Psoas muscle (tissue), 8 donors: ENCODE measurements at places on chromosomes 5 and 9.

GRCh38 chr9:106478312-106478711 is 384.7 kb upstream of the ZNF462 start:
- no peak for DNase-seq

GRCh38 chr5:37774912-37775483 is 64.8 kb downstream of the GDNF start:
- DNase-seq = no peak

DNA sequence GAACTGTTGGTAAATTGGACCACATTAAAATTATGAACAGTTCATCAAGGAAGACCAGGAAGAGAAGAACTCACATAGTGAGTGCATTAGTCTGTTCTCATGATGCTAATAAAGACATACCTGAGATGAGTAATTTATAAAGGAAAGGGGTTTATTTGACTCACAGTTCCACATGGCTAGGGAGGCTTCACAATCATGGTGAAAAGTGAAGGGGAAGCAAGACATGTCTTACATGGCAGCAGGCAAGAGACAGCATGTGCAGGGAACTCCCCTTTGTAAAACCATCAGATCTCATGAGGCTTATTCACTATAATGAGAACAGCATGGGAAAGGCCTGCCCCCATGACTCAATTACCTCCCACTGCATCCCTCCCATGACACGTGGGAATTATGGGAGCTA is 135.9 kb upstream of the MAN2A1 start:
- no peak for DNase-seq

GRCh38 chr5:178551059-178551458 is 39.1 kb downstream of the COL23A1 start:
- no peak for DNase-seq

DNA sequence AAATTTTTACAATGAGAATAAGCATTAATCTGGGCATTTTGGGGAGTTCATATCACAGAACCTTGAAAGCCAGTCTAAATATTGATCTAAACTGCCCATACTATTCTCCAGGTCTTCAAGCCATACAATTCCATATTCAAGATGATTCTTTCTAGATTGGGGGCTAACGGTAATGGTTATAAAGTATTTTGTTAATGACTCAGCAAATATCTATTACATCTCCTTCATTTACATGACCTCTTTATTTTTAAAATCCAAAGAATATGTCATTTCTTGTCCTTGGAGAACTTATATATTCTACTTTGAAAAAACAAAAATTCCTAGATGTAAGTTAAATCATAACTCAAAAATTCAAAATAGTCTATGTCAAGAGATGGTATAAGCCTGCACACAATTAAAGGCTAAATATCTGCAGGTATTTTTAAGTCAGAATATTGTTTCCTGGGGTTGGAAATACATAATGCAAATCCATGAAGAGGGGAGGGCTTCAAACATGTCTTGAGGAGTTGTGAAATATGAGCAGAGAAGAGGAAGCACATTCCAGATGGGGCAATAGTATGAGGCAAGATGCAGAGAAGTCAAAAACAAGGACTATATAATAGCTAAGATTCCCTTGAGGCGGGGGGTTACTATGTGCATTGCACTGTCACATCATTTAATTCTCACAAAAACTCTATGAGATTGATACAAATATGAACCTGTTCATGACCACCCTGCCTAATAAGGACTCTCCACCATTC is 526.4 kb downstream of the NR2F1-AS1 start:
- DNase-seq = no peak

GRCh38 chr5:1374679-1375055 is 29.8 kb upstream of the CLPTM1L start:
- DNase-seq = no peak

- no peak for DNase-seq
Measured at GRCh38 chr5:82745016-82745415, 332.2 kb downstream of the TMEM167A start.

DNA sequence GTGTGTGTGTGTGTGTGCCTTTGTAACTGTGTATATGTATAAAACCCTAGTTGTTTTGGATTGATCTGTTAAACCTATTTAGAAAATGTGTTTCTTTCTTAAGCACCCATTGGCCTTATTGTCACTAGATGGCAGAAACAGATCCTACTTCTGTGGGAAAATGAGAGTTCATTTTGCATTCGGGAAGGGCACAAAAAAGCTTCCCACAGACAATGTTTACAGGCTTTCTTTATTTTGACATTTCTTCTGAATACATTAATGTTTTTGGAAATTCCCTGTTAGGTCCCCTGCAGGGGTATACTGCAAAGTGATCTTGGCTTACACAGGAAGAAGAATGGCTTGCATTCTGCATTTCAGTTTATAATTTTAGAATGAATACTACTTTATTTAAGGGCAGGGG is 481.8 kb upstream of the ARRDC3 start:
- no peak for DNase-seq

GRCh38 chr5:134226441-134227192 is 744 bp upstream of the PPP2CA start:
- DNase-seq = no peak

GRCh38 chr9:127078988-127079387 is 43.4 kb downstream of the ANGPTL2 start:
- DNase-seq = no peak

GRCh38 chr5:127934791-127935256 is 148.7 kb upstream of the SLC12A2 start:
- DNase-seq = no peak
